ENCODE measurements at places on chromosomes 12 and 14.

GRCh38 chr12:108449478-108449877, 65.6 kb upstream of the FICD start:
- no peak for DNase-seq

GRCh38 chr12:70983692-70984091, 63.2 kb upstream of the PTPRR start:
- no peak for DNase-seq

GRCh38 chr14:76950055-76951020, 78.2 kb downstream of the IRF2BPL start:
- no peak for DNase-seq

DNA sequence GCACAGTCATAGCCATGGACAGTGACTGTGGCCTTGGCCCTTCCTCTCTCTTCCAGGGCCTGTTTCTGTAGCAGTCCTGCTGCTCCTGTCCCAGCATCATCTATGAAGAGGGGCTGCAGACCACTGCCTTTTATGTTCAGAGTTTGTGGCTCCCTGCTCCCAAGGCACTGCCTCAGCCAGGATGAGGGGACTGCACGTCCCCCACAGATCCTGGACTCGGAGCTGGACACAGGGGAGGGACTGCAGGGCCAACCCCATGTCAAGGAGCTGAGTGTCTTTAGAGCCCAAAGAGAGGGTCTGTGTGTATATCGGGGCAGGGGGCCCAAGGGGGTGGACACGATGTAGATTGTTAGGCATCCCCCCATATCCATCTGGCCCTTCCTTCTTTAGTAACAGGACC, 60.6 kb upstream of the DIO3 start:
- DNase-seq, result no peak

DNA sequence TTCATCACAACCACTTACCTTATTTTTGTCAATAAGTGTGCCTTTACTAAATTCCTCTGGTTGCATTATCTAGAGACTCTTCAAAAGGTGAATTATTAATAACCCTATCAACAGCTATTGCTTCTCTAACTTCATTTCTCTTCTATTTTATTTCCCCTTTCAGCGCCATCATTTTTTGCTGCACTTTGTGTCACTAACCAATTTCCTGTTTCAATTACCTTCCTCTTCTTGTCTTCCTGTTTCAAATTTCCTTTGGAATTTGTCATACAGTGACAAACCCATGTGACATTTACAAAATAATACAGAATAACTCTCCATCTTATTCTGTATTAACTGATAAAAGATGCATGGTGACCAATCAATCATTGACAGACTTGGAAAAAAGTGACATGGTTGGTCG, 12.2 kb upstream of the CLEC2A start:
- DNase-seq, result no peak

- no peak for DNase-seq
These were observed 285.9 kb downstream of the MDGA2 start for GRCh38 chr14:47389535-47389934.

DNA sequence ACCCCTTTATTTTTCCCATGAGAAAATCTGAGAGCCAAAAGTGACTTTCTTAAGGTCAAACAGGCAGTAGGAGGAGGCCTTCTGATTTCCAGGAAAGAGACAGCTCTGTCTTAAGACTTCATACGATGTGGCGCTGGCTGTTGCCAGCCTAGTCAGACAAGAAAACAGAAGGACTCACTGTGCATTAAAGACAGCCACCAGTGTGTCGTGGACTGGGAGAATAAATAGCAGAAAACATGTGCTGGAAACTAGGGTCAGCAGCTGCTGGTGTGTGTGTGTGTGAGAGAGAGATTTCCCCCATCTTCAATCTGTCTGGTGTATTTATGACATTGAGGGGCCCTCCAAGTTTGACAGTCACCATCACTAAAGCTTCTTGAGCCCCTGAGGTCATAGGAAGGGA, 708.6 kb upstream of the TMEM132C start:
- DNase-seq, result no peak

- DNase-seq, result no peak
These were observed 57.0 kb upstream of the PNMA1 start for GRCh38 chr14:73770977-73771847.

DNA sequence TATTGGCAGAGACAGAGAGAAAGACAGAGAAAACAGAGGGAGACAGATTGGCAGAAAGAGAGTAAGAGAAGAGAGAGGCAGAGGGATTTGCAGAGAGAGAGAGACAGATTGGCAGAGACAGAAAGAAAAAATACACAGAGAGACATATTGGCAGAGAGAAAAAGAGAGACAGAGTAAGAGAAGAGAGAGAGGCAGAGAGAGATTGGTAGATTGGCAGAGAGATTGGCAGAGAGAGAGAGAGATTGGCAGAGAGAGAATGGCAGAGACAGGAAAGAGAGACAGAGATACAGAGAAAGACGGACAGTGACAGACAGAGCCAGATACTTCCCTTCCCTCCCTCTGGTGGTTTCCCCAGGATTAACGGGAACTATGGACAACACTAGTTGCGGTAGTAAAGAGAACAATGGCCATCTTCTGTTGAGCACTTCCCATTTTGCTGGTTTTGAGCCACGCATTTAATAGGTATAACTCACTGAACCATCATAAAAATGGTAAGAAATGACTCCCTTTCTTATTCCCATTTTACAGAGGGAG, 2.6 kb upstream of the NOS1 start:
- DNase-seq, result no peak

DNA sequence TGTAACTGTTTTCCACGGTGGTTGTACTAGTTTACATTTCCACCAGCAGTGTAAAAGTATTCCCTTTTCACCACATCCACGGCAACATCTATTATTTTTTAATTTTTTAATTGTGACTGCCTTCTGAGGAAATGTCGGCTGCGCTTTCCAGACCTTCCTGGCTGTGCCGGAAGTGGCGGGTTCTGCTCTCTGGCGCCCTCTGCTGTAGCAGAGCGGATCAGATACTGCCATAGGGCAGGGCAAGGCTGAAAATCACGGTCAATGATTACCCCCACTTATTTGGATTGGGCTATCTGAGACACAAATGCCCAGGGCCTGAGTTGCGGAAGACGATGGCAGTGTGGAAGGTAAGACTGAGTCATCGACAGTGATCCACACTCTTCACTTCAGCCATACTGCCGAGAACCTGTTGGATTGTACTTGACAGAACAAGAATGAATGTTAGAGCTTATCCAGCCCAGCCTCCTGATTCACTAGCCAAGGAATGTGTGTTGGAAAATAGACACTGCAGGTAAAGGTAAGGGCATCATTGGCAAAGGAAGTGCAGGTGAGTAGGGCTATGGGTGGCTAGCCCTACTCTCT, 124.2 kb downstream of the NTF3 start:
- DNase-seq, result no peak

- no peak for DNase-seq
These were observed 244.4 kb downstream of the ZFP36L1 start for GRCh38 chr14:68548194-68549076.

GRCh38 chr12:20006871-20007730, 361.2 kb upstream of the PDE3A start:
- DNase-seq, result no peak

DNA sequence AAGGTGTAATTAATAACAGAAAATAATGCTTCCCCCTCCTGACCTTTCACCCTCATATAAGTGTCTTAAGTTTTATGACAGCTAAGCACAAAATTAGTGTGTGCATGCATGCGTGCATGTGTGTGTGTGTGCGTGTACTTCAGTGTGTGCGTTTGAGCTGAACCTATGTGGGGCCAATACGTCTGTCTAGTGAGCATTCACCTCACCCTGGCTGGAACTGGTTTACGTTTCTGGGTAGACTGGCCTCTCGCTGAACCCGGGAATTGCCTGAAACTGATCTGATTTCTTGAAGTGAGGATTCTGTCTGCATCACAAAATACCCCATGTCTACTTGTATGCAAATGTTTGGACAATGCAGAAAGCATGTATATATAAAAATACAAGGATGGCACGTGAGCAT, 68.2 kb upstream of the TBX3 start:
- no peak for DNase-seq

DNA sequence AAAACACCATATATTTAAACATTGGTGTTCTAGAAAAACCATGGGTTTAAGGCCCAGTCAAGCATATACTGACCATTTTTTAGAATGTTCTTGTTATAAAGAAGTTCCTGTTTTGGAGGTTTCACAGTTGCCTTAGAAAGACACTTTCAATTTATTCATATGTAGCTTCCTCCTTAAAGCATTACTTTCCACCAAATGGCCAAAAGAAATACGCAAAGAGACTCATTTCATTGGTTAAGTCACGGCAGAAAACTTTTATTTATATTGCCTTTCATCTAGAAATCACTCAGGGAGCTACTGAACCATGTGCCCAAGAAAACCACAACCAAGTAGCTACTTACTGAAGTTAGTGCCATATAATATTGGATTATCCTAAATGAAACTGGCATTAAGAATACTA, 40.0 kb downstream of the MYBPC1 start:
- DNase-seq, result no peak

DNA sequence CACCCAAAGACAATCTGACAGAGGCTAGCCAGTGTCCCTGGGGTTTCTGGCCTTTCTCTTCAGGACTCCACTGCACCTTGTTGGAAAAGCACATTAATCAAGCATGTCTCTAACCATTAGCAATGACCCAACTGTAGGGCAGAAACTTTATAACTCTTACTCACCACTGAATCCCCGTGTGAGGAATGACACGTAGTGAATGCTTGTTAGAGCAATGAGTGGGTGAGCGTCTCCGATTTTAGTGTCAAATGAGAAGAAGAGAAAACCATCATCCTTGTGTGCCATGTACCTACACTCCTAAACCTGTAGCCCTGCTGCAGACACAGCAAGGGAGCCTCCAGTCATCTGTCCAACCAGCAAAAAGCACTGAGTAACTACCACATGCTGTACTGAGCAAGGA, 56.5 kb upstream of the GPR68 start:
- no peak for DNase-seq

DNA sequence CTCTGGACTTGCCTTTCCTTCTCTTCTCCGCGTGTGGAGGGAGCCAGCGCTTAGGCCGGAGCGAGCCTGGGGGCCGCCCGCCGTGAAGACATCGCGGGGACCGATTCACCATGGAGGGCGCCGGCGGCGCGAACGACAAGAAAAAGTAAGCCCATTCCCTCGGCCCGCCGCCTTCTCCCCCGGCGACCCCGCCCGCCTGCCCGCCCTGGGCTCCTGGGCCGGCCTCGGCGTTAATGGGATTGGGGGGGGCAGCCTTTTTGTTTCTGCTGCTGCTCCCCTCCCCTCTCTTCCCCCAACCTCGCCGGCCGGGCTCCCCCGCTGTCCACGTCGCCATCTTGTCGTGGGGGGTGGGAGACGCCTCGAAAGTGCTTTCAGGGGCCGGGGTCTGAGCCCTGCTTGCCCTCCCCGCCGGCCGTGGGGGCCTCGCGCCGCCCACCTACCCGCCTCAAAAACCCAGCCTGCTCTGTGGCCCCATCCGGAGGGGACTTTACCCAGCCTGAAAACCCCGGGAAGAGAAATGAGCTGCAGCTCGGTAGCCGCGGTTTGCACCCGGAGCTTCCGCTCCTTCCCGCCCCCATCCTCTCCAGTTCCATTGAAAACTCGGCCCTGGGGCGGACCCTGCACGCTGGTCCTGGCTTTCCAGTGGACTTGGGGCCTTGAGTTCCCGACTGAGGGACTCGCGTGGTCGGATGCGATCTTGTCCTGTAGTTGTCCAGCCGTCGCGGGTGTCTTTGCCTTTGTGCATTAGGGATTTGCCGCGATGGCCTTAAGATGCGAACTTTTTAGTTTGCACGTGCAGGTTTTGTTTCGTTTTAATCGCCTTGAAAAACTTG, 598 bp downstream of the HIF1A start:
- DNase-seq, result peak; percentile 21

GRCh38 chr12:26205941-26206340, 10.6 kb downstream of the SSPN start:
- no peak for DNase-seq

DNA sequence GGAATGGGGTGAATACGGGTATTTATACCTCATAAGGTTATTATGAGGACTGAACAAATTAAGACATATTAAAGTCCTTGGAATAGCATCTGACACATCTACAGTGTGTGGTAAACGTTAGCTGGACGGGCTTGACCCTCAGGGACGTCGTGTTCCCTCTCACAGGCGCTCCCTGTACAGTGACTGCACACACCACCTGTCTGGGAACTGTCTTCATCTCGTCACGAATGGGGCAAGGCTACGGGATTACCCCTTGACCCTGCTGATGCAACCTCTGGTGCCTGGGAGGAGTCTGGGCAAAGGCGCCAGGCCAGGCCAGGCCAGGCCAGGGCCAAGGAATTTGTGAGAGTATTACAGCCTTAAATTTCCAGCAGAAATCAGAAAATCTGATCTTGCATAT, 191.1 kb downstream of the CALM1 start:
- no peak for DNase-seq

DNA sequence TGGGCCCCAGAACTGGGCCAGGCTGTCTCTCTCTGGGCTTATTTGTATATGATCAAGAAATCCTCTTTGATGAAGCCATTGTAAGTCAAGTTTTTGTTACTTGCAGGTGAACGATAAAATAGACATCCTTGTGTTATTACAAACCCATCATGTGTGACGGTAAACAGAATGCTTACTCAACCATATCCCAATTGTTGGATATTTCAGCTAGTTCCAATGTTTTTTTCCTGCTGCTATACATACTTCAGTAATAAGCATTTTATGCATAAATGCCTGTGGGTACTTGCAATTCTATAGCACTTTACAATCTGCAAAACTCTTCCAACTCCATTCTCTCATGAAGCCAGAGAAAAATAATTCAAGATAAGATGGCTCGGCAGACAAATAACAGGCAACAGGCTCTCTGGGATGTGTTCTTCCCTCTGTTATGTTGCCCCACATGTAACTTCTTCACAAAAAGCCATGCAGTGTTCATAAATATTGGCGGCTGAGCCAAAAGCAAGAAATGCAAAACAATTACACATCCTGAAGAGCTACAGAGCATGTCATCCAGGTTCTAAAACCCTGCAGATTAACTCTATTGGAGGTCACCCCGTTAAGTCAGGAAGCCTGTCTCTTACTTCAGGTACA, 69.5 kb downstream of the CLMN start:
- DNase-seq, result no peak

DNA sequence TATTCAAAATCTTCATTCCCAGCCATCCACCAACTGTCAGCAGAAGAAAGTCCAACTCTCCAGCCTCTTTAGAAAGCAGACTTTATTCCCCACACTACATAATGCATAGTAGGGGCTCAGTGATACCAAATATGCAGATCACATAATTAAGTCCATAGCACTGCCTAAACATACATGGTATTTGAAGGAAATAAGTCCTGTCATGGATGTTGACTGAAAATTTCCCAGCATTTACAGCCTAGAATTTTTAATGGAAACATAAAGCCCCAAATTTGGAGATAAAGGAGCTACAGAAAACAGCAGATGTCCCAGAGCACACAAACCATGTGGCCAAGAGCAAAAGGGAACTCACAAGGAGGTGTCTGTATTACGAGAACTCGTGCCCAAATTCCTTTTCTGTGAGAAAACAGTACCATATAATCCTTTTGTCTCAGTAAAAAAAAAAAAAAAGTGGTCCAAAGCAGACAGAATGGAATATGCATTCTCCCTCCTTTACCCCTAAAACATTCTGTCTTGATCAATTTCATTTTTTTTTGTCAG, 920.5 kb downstream of the NRXN3 start:
- DNase-seq, result peak; percentile 5
